ENCODE measurements at places on chromosomes 4 and X. TPM values are rescaled to one million over a fixed set of nuclear protein-coding genes. Genes with fewer than 3 reads are reported as not detected.

- H3K4me1 ChIP-seq = no peaks in the 10 kb centered on the region
- DNase-seq = no peak
- no peaks in the 10 kb centered on the region for H3K36me3 ChIP-seq
- no peak overlapping the region for H3K27ac ChIP-seq
- H3K27me3 ChIP-seq = no peaks in the 10 kb centered on the region
Observed at GRCh38 chrX:11450354-11450753, 157.1 kb downstream of the AMELX start.

DNA sequence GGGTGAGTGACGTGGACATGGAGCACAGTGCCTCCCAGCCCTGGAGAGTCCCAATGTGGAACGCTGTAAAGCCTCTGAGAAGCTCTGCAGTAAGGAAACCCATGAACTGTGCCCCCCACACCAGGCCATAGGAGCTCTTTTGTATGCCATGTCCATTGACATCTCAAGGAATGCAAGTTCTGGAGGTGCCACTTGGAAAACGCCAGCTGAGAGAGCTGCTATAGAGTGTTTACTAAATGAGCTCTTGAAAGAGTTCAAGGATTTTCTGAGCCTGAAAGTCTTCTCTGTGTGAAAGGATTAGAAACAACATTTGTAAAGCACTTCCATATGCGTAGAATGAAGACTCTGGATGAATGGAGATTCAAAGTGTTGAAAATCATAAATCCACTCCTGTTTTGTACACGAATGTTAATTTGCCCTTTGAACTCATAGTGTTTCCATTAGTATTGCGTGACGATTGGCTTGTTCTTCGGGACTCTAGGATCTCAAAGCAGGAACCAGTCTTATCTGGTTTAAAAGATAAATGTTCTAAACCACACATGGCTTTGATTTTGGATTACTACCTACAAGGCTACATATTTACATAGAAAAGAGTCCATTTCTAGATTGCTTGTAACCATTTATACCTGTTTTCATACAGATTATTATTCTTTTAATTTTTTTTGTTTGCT lies 41.8 kb upstream of the STOX2 start:
- no peak for DNase-seq
- no peak overlapping the region for H3K4me3 ChIP-seq
- H3K27ac ChIP-seq = no peak overlapping the region
- peaks cover 10% of the 10 kb centered on the region for H3K27me3 ChIP-seq

DNA sequence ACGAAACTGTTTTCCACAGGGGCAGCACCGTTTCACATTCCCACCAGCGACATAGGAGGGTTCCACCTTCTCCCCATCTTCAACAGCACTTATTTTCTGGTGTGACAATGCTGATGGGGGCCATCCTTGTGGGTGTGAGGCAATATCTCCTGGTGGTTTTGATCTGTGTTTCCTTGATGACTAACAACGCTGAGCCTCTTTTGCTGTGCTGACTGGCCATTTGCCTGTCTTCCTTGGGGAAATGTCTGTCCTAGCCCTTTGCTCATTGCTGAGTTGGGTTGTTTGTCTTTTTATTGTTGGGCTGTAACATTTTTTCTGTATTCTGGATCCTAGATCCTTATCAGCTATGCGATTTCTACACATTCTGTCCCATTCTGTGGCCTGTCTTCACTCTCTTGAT lies 33.7 kb downstream of the ATP2B3 start:
- H3K27ac ChIP-seq = no peak overlapping the region
- H3K27me3 ChIP-seq = peaks cover 24% of the 10 kb centered on the region
- no peak for DNase-seq
- no peak overlapping the region for H3K4me3 ChIP-seq

- H3K4me1 ChIP-seq = peaks cover 8% of the 10 kb centered on the region
- DNase-seq = no peak
Observed at GRCh38 chr4:40182954-40183353, 13.9 kb upstream of the RHOH start.

CACNA1F gene
- total RNA-seq = 0.19 TPM

DNA sequence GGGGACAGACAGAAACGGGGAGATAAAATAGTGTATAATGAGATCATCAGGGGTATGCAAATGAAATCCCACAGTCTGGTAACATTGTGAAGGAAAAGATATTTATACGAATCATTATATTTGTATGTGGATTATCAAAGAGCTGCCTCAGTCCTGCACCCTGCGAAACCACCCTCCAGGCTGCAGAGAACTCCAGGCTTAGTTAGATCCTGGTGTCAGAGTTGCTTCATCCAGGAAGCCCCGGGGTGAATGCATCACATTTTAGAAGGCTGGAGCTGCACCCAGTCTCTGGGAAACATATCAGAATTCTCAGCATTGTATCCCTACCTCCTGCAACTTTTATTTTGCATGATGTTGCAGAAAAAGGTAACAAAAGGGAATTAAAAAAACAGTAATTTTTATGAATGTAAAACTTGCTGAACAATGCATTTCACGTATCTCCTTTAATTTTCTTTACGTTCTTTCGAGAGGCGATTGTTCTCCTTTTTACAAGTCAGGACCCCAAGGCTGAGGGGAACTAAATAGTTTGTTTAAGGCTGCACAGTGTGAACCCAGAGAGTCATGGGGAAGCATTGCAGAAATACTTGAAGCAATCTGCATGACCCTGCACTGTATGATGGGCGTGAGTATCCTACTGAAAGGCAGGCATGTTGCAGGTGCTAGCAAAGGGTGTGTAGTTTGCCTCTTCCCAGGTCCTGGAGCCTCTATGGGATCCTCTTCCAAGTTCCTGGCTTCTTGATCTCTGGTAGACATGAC lies 299.5 kb upstream of the CLNK start:
- no peak overlapping the region for H3K27ac ChIP-seq
- DNase-seq = no peak
- H3K4me1 ChIP-seq = peaks cover 34% of the 10 kb centered on the region

FGFBP1 gene
- total RNA-seq = not detected

DNA sequence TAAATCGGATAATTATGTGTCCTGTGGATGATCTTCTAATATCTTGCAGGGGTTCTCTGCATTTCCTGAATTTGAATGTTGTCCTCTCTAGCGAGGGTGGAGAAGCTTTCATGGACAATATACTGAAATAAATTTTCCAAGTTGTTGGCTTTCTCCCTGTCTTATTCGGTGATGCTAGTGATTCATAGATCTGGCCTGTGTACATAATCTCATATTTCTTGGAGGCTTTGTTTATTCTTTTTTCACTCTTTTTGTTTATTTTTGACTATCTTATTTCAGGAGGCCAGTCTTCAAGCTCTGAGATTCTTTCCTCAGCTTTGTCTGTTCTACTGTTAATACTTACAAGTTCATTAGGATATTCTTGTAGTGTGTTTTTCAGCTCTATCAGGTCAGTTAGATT lies 20.7 kb upstream of the CLGN start:
- H3K4me1 ChIP-seq = peaks cover 6% of the 10 kb centered on the region
- no peaks in the 10 kb centered on the region for H3K27me3 ChIP-seq
- DNase-seq = no peak

DNA sequence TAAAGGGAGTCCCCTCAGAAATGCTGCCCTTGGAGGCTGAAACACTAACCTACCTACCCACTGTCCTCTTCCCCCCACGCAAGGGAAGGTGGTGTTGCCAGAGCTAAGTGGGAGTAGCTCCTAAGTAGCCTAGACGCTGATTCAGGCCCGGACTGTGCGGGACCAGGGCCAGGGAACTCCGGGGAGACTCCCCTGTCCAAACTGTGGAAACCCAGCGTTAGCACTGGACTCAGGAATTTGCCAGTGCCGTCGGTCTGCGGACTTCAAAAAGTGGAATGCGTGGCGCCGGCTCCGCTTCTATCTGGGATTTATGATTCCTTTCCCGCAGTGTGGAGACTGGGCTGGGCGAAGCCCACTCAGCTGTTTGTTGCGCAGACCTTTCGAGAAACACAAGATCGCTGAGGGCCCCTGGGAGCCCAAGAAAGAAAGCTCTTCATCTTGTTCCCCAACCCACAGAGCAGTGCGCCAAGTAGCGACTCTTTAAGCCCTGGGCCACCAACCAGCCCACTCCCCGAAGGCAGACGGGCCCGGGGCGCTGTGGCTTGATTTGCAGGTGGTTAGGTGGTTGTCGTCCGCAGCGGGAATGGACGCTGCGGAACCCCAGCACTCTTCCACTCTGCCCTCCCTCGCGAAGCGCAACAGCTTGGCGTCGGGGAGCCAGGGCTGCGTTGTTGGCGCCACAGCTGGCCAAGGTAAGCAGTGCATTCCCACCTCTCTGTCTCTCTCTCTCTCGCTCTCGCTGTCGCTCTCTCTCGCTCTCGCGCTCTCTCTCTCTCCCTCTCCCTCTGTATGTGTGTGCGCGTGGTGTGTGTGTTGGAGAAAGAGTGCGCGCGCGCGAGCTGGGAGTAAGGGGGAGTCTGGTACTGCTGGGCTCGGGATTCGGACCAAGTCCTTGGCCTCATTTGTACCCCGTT lies 2.0 kb downstream of the TMEM255A start:
- no peaks in the 10 kb centered on the region for H3K36me3 ChIP-seq
- peak; percentile 40 for DNase-seq
- H3K4me1 ChIP-seq = peaks cover 10% of the 10 kb centered on the region
- peaks cover 76% of the 10 kb centered on the region for H3K27me3 ChIP-seq
- H3K27ac ChIP-seq = peak overlapping the region; percentile 42

KLF8 gene
- 4.8 TPM for total RNA-seq

PABPC1L2B gene
- not detected for total RNA-seq

- H3K27me3 ChIP-seq = no peaks in the 10 kb centered on the region
- H3K36me3 ChIP-seq = peaks cover 10% of the 10 kb centered on the region
- no peak overlapping the region for H3K4me3 ChIP-seq
Observed at GRCh38 chr4:109429545-109429944, 4.1 kb upstream of the SEC24B start.

DNA sequence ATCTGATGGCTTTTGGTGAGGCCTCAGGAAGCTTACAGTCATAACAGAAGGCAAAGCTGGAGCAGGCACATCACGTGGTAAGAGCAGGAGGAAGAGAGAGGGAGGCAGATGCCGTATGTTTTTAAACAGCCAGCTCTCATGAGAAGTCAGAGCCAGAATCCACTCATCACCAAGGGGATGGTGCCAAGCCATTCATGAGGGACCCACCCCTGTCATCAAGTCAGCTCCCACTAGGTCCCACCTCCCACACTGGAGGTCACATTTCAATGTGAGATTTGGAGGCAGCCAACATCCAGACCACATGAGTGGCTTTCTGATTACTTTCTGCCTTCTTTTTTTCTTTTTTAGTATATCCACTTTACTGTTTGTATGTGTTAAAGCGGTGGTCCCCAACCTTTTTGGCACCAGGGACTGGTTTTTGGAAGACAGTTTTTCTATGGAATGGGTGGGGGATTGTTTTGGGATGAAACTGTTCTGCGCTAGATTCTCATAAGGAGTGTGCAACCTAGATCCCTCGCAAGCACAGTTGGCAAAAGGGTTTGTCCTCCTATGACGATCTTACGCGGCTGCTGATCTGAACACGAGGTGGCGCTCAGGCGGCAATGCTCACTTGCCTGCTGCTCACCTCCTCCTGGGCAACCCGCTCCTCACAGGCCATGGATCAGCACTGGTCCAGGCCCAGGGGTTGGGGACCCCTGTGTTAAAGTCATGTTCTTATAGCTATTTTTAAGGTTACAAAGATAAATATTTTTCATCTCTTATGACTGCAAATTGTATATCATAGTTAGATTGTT lies 61.7 kb downstream of the SLIT2 start:
- H3K36me3 ChIP-seq = no peaks in the 10 kb centered on the region
- H3K4me3 ChIP-seq = no peak overlapping the region
- H3K27ac ChIP-seq = no peak overlapping the region
- H3K4me1 ChIP-seq = no peaks in the 10 kb centered on the region

C4orf50 gene
- total RNA-seq = 0.19 TPM

GRCh38 chrX:115561605-115562479 lies 868 bp downstream of the PLS3 start:
- H3K27ac ChIP-seq = peak overlapping the region; percentile 99
- peaks cover 29% of the 10 kb centered on the region for H3K4me1 ChIP-seq
- DNase-seq = peak; percentile 54
- no peaks in the 10 kb centered on the region for H3K27me3 ChIP-seq

- H3K27me3 ChIP-seq = no peaks in the 10 kb centered on the region
- H3K4me1 ChIP-seq = peaks cover 1% of the 10 kb centered on the region
- no peak overlapping the region for H3K27ac ChIP-seq
- no peaks in the 10 kb centered on the region for H3K36me3 ChIP-seq
- no peak overlapping the region for H3K4me3 ChIP-seq
- no peak for DNase-seq
Observed at GRCh38 chrX:136209751-136210150, 41.4 kb downstream of the MAP7D3 start.

KIAA1210 gene
- not detected for total RNA-seq

- H3K4me3 ChIP-seq = no peak overlapping the region
- peaks cover 30% of the 10 kb centered on the region for H3K36me3 ChIP-seq
- DNase-seq = no peak
- H3K27ac ChIP-seq = peak overlapping the region; percentile 73
Observed at GRCh38 chr4:71382900-71383560, 44.2 kb downstream of the SLC4A4 start.

PLP1 gene
- total RNA-seq = 0.46 TPM

DNA sequence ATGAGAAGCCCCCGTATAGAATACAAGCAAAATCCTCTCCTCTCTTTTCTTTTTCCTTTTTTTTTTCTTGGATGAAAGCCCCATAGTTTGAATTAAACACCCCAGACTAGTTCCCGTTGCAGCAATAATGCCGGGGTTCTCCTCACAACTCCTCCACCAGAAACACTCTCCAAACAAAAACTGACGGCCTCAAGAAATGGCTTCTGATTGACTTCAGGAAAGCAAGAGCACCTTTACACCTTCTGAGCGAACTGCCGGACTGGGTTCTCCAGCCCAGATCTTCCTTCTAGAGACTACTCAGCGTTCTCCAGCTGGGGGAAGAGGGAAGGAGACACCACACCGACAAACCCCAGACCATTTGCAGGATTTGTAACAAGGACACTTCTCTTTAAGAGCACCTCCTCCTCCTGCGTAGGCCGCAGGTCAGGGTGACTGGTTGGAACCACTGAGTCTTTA lies 4.0 kb downstream of the HAND2 start:
- peaks cover 92% of the 10 kb centered on the region for H3K27me3 ChIP-seq
- H3K4me3 ChIP-seq = peak overlapping the region; percentile 51
- H3K36me3 ChIP-seq = no peaks in the 10 kb centered on the region

LDOC1 gene
- total RNA-seq = 59.8 TPM

DNA sequence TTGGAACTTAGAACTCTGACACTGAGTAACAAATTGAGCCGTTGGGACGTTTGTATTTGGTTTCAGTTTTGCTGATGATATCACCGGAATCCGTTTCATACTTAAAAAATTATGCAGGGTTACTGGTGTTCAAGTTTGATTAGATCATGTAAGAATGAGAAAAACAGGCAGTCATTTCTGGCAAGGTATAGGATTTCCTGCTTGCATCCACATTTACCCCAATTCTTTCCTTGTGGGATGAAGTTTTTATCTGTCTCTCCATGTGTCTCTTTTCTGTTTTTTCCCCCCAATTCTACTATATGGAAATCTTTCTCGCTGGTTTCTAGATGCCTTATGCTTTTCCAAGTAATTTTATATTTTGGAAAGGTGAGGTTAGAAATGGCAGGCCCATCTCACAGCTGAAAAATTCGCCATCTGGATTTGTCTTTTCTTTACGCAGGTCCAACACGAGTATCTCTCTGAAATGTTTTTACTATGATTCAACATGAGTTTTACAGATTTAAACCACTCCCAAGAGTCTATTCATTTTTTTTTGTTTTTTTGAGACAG lies 197.9 kb downstream of the SHOX start:
- no peaks in the 10 kb centered on the region for H3K36me3 ChIP-seq
- H3K27ac ChIP-seq = no peak overlapping the region
- H3K4me3 ChIP-seq = no peak overlapping the region
- H3K4me1 ChIP-seq = no peaks in the 10 kb centered on the region

FGB gene
- 63.3 TPM for total RNA-seq

- no peaks in the 10 kb centered on the region for H3K27me3 ChIP-seq
- no peak for DNase-seq
- H3K27ac ChIP-seq = no peak overlapping the region
- no peak overlapping the region for H3K4me3 ChIP-seq
- H3K36me3 ChIP-seq = no peaks in the 10 kb centered on the region
- H3K4me1 ChIP-seq = peaks cover 2% of the 10 kb centered on the region
Observed at GRCh38 chr4:687048-687970, 1.6 kb downstream of the SLC49A3 start.

MGARP gene
- not detected for total RNA-seq
